ENCODE measurements at places on chromosomes 6 and 20.

DNA sequence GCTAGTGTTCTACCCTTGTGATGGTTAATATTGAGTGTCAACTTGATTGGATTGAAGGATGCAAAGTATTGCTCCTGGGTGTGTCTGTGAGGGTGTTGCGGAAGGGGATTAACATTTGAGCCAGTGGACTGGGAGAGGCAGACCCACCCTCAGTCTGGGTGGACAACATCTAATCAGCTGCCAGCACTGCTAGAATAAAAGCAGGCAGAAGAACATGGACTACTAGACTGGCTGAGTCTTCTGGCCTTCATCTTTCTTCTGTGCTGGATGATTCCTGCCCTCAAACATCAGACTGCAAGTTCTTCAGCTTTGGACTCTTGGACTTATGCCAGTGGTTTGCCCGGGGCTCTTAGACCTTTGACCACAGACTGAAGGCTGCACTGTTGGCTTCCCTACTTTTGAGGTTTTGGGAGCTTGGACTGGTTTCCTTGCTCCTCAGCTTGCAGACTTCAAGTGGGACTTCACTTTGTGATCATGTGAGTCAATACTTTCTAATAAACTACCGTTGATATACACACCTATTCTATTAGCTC is 50.1 kb downstream of the SDHAF4 start:
- DNase-seq = no peak

GRCh38 chr20:52083627-52084232 is 107.8 kb downstream of the ZFP64 start:
- DNase-seq = no peak

DNA sequence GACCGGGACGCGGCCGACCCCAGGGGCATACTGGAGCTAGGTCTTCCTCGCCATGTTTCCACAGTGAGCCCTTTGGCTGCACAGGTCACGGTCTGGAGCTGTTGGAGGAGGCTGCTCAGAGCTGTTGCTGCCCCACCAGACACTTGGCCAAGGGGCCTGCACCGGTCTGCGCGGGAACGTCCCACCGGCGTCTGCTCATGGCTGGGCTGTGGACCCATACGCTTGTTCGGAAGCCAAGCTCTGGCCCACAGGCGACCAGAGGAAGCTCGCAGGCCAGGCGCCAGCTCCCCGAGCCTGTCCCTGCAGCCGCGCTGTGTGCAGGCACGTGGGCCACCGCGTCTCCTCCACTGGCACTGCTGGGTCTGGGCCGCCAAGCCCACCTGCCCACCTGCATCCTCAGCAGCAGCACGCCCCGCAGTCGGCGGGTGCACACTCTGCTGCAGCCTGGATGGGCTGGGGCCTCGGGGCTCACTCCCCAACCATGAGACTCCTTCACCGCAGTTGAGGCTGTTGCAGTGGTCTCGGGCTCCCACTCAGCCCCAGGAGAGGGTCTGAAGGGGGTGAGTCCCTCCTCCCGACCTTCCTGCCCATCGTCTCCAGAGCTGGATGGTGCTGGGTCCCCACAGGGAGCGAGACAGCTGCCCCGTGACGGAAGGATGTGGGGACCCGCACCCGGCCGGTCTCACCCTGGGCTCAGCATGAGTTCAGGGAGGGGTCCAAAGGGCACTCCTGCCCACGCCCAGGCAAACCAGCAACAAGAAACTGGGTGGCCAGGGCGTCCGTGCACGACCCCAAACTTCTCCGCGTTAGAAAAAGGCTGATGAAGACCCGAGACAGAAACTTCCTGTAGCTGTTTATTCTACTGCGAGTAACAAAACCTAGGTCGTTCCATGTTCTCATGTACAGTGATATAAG is 15.5 kb upstream of the TCFL5 start:
- DNase-seq = peak; percentile 83

GRCh38 chr6:155483858-155484257 is 28.2 kb upstream of the NOX3 start:
- DNase-seq = no peak

- no peak for DNase-seq
These were observed 107.6 kb upstream of the RNF24 start for GRCh38 chr20:4122926-4123325.

GRCh38 chr6:6829872-6830685 is 241.6 kb downstream of the LY86 start:
- DNase-seq = no peak

DNA sequence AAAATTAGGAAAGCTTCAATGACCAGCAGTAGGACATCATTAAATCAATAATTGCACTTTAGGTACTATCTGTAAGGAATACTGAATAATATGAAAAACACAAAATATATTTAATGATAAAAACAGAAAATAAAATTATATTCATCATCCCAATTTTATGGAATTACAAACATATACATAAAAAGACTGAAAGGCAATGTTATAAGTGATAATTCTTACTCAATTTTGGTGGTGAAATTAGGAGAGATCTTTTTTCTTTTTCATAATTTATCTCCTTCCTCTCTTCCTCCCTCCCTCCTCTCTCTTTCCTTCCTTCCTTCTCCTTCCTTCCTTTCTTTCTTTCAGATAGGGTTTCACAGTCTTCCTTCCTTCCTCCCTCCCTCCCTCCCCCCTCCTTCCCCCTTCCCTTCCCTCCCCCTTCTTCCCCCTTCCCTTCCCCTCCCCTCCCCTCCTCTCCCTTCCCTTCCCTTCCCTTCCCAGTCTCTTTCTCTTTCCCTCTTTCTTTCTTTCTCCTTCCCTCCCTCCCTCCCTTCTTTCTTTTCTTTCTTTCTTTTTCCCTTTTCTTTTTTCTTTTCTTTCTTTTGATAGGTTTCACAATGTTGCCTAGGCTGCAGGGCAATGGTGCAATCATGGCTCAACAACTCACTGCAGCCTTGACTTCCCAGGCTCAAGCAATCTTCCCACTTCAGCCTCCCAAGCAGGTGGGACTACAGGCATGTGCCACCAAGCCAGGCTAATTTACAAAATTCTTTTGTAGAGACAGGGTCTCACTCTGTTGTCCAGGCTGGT is 36.8 kb downstream of the RSPH3 start:
- no peak for DNase-seq

GRCh38 chr6:37315157-37315515 is 38.6 kb upstream of the RNF8 start:
- no peak for DNase-seq

- no peak for DNase-seq
These were observed 29.1 kb downstream of the HLA-DRB5 start for GRCh38 chr6:32501016-32501415.

DNA sequence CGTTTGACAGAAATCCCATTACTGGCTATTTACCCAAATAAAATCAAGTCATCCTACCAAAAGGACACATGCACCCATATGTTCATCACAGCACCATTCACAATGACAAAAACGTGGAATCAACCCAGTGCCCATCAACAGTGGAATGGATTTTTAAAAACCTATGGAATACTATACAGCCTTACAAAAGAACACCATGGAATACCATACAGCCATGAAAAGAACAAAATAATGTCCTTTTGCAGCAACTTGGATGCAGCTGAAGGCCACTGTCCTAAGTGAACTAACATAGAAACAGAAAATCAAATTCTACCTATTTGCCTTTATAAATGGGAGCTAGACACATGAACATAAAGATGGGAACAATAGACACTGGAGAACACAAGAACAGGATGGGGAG is 17.4 kb upstream of the IPCEF1 start:
- no peak for DNase-seq

DNA sequence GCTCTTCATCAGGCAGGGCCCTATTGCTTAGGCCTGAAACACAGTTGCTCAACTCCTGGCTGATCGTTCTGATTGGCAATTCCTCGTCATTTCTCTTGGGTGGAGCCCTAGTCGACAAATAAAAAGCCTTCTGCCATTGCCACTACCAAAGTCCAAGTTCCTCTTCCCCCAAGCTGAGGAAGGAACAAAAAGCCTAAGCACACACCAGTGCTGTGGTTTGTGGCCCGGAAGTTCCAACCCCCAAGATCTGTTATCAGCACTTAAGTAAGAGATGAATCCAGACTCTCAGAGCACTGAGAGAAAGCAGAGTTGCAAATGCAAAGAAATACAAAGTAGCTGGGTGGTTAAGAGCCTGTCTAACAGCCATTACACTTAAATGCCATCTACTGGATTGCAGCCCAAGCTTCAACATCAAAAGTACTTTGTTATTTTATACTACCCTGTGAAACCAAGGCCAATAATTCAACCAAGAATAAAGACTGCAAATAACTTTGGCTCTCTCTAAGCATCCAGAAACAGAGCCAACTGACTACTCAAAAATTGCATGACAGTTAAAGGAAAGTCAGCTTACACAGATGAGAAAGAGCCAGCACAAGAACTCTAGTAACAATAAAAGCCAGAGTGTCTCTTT is 1024.0 kb downstream of the GRIK2 start:
- no peak for DNase-seq

DNA sequence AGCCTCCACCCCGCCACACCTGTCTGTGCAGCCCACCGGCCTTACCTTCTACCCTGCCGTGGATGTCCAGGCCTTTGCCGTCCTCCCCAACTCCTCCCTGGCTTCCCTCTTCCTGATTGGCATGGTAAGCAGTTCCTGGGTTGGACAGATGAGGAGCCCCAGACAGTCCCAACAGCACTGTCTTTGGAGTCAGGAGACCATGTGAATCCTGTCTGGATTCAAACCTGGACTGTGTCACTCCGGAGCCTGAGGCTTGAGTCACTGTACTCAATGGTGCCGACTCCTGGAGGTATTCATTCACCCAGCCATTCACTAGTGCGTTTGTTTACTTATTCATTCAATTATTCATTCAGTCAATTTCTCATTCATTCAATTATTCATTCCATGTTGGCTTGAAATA is 20.0 kb upstream of the LBP start:
- no peak for DNase-seq

DNA sequence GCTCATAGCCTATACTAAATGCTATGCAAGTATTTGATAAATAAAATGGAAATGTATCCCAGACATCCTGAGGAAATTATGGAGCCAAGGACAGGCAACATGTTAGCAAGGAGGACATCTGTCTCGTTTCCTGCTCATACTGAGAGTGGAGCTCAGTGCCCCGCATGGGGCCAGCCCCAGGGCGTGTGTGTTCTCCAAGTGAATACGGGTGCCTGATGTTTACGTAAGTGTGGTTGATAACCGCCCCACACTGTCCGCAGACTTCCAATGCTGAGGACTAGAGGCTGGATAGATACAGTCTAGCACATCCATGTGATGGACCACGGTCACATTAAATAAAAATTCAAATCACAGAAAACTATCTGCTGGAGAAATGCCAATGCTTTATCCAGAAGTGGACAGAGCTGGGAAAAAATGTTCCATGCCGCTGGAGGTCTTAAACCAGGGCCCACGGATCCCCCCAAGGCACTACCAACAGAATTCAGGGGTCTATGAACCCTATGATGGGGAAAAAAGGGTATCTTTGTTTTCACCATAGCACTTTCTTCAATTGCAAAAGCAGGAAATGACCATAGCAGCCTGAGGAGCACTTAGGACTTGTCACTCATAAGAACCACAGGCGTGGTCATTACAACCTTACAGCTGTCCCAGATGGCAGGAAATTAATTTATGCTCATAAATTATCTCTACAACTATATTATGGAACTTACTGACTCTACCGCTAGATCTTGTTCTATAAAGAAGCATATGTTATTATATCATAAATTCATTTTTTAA is 24.9 kb downstream of the TGM2 start:
- peak; percentile 44 for DNase-seq

DNA sequence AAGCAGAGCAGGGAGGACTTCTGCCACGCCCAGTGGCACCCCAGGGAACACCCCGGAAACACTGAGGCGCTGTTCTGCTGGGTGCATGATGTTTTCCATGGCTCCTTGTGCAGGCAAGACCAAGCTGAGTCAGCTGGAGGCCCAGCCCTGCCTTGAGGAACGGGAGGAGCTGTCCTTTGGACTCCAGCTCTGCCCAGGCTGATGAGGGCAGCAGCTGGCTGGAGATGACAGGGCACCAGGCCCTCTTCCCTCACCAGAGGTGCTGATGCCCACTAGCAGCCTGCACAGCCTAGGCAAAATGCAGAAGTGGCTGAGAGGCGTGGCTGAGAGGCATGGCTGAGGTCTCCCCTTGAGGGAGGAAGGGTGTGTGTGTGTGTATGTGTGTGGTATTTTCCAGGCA is 2.4 kb downstream of the C6orf132 start:
- peak; percentile 46 for DNase-seq

DNA sequence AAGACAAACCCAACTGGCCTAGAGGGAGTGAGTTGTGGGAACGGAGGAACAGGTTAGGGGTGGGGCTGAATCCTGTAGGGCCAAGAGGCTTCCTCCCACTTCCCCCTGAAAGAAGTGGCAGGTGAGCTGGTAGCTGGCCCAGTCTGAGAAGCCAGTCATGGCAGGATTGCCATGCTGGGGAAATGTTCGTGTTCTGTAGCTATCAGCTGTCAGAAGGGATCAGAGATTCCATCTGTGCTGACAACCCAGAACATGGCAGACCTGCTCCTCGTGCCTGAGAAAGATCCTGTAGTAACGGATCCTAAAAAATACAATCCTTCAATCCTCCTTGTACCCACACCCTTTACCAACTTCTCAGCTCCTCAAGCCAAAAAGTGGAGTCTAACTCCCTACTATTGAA is 43.0 kb downstream of the BANF2 start:
- no peak for DNase-seq

- DNase-seq = no peak
These were observed 8.8 kb downstream of the NKX2-4 start for GRCh38 chr20:21388566-21388965.

- DNase-seq = no peak
These were observed 3.0 kb upstream of the KIF16B start for GRCh38 chr20:16576219-16576618.

DNA sequence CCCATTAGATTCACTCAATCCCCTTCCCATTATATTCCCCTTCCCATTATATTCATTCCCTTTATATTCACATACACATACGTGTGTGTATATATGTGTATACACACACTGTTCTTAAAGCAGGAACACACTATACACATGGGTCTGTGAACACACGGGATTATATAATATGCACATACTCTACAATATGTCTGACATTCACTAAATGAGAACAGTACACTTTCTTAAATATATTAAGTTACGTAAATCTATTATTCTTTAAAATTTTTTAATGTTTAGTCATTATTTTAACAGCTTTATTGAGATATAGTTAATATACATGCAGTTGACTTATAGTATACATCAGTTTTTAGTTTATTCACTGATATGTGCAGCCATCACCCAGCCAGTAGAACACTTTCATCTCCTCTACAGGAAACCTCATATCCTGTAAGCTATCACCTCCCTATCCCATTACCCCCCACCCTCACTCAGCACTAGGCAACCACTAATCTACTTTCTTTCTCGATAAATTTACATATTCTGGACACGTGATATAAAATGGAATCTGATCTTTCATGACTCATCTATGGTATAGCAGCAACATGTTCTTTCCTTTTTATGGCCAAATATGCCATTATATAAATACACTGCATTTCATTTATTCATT is 13.9 kb upstream of the SUMO4 start:
- no peak for DNase-seq

GRCh38 chr20:23257848-23258746 is 92.5 kb upstream of the NXT1 start:
- DNase-seq = peak; percentile 45

- no peak for DNase-seq
These were observed 8.8 kb upstream of the PERP start for GRCh38 chr6:138115877-138116660.

GRCh38 chr20:63359937-63360849 is 956 bp downstream of the CHRNA4 start:
- no peak for DNase-seq
